ENCODE measurements at places on chromosomes 7 and 10.

GRCh38 chr7:116150588-116150987, 59.8 kb upstream of the TES start:
- no peak for DNase-seq

DNA sequence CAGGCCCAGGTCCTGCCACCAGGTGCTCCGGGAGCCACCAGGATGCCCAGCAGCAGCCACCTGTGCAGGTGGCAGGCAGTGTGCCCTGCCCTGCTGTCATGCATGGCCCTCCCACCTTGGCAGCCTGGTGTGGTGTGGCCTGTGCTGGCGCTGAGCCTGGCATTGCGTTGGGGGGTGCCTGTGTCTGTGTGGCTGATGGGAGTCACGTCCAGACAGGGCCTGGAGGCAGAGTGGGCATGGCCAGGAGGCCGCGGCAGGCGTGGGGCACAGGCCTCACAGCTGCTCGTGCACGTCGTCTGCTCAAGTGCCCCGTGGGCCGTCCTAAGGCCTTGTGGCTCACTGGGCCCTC, 8.7 kb downstream of the TTYH3 start:
- DNase-seq, result no peak

DNA sequence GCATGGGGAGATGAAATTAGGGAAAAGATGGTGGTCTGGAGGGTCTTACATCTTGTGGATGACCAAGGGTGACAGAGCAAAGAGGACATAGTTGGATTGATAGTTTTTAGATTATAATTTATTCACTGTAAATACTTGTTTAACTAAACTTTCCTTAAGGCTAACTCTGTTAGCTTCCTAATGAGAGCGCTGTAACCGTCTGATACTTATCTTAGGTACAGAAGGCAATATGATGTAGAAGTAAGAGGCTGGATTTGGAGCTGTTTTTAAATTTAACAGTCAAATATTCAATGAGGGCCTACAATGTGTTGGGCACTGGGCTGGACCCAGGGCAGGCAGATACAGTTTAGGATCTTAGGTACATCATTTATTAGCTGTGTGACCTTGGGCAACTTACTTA, 36.0 kb downstream of the PRKAR2B start:
- no peak for DNase-seq

DNA sequence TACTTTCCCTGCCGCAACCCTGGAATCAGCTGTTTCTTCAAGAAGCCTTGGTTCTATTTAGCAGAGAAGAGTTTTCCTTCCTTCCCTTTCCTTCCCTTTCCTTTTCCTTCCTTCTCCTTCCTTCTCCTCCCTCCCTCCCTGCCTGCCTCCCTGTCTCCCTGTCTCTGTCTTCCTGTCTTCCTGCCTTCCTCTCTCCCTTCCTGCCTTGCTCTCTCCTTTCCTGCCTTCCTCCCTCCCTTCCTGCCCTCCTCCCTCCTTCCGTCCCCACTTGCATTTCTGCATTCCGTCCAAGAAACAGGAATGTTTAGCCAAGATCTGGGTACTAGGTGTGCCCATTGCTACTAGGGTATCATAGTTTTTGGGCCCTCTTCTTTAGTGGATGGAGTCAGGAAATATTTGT, 21.9 kb downstream of the SND1 start:
- DNase-seq, result no peak

DNA sequence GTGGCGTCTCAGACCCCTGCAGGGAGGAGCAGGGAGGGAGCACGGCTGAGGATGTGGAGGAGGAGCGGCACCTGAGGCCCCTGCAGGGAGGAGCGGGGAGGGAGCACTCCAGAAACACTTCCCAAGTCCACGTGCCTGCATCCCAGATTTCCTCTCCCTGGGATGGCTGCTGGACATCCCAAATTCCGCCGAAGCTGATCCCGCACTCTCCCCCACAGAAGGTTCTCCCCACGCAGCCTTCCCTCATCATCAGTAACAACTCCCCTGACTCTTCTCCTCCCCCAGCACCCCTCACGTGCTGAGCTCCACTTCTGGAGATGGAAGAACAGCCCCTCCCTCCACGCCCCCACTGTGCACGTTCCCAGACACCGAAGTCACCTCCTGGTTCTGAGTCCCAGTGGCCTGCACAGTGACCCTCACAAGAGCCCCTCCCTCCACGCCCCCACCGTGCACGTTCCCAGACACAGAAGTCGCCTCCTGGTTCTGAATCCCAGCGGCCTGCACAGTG, 17.8 kb upstream of the FOXL3 start:
- no peak for DNase-seq

DNA sequence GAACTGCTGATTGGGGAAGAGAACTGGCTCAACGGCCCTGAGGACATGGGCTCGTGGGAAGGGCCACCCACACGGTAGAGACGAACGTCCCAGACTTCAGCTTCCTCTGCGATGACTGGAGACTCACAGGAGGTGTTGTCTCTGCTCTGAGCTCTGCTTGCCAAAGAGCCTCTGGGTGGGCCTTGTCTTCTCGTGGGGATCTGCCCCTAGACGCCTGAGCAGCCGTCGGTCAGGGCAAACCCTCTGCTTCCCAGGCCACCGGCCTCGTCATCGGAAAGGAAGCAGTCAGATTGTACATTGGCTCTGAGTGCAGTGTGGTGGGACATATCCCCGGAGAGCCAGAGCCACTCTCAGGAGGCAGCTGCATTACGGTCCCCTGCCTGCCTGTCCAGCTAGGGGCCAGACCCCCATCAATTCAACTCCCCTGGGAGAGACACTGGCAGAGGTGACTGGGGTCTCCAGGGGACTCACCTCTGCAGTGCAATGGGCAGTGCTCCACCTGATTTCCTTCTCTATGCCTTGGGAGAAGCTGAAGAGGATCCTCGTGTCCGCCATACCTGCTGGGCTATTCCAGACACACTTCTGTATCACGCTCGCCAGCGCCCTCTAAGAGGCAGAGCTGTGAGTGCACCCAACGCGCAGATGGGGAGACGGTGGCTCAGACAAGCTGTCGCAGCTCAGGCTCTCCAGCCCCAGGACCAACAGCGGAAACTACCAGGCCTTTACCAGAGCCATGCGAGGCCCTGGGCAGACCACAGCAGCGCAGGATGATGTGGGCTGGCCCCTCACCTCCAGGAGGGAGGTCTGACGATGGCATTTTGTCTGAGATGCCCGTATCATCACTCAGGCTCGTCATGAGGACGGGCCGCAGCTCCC, 227.4 kb downstream of the TCERG1L start:
- no peak for DNase-seq

- DNase-seq, result peak; percentile 36
These were observed 1277.1 kb downstream of the GATA3 start for GRCh38 chr10:9331583-9332008.

DNA sequence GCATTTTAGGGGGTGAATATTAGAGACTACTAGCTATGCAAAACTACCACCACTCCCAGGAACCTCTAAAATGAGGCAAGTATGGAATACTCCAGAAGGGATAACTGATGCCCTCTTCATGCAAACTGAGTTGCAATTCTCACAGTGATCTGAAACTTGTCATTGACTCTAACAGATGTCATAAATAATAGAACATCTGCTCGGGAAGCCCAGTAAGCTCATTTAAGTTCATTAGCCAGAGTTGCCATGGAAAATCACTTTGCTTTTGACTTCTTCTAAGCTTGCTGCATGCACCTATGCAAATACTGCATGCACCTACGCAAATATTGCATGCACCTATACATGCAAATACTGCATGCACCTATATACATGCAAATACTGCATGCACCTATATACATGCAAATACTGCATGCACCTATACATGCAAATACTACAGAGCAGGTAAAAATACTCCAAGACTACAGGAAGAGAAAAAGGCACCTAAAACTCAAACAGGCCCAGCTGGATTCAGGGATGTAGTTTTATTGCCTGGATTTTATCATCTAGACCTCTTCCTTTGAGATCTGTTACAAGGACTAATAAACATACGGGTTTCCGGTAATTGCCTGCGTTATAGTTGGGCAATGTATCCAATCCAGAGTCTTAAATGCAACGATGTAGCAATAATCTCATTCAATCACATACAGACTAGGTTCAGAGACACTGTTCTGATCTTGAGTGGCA, 1061.1 kb upstream of the AUTS2 start:
- no peak for DNase-seq

DNA sequence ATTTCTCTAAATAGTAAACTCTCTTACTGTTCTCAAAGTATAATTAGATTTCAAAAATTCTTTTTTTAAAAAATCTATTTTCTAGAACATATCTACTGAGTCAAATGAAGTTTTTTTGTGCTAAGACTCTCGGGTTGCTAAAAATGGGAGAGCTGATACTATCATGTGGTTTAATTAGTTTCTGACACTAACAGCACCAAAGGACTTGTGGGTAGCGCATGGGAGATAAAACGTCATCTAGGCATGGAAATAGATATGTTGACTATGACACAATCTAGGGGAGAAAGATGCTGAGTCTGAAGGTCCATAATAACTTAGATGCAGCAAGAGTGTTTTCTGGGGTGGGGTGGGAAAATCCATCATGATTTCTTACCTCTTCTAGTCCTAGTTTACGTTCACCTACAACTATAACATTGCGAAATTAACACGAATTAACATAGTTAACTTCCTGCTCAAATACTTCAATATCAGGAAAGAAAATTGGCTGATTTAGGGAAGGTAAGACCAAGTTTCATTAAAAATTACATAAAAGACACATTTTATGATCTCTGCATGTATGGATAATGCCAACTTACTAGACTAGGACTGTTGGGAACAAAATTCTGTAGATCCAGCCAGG, 14.3 kb upstream of the ARMC3 start:
- no peak for DNase-seq

DNA sequence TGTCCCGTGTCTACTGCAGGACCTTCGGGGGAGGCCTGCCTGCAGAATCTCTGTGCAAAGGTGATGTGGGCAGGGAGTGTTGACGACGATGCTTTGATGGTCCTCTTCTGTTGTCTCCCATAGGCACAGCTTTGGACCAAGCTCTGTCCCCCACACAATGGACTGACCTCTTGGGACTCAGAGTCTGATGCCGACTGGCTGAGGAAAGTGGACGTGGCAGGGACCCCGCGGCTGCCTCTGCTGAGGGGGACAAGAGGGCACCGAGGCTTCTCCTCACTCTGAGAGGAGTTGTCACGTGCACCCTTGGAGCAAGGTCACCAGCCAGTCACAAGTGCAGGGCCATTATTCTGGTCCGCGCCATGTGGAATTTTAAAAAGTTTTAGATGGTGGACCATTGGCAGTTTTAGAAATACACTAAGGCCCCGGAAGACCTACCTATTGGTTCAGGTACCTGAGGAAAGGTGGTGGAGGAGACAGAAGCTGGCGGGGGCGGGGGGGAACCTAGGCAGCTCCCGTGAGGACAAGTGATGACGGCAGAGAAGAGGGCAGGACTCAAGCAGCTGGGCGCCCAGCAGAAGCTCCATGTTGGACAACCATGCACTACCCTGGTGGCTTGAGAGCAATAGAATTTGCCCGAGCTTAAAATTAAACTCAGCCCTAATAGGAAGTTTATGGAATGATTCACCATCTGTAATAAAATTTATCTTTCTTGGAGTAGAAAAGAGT, 331.4 kb downstream of the PTPRN2 start:
- no peak for DNase-seq

GRCh38 chr10:12993595-12993994, 7.9 kb downstream of the CCDC3 start:
- no peak for DNase-seq

DNA sequence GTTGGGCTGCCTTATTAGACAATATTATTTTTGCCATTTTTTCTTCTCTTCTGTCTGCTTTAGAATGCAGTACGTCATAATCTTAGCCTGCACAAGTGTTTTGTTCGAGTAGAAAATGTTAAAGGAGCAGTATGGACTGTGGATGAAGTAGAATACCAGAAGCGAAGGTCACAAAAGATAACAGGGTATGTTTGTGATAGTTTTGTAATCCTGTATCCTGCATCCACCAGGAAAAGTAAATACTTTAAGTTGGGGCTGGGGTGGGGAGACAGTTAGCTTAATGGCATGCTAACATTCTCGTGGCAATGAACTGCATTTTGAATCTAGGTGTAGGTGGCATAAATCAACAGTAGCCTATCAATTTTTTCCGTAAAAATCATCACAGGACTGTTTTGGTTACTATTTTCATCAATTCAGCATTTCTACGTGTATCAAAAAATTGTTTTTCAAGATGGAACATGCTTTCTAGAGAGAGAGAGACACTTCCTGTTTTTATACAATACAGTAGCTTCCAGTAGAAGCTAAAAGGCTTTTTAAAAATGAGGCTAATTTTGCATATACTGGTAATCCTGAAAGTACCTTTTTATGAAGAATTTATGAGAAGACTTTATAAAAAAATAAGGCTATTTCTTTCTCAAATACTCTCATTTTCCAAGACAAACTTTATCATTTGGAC, 247.5 kb downstream of the FOXP2 start:
- DNase-seq, result no peak

All from D341Med (cell line).